ENCODE measurements at places on chromosomes 5 and 9.
A peak's percentile ranks its signal among the peaks of the same experiment; 100 is the strongest.

DNA sequence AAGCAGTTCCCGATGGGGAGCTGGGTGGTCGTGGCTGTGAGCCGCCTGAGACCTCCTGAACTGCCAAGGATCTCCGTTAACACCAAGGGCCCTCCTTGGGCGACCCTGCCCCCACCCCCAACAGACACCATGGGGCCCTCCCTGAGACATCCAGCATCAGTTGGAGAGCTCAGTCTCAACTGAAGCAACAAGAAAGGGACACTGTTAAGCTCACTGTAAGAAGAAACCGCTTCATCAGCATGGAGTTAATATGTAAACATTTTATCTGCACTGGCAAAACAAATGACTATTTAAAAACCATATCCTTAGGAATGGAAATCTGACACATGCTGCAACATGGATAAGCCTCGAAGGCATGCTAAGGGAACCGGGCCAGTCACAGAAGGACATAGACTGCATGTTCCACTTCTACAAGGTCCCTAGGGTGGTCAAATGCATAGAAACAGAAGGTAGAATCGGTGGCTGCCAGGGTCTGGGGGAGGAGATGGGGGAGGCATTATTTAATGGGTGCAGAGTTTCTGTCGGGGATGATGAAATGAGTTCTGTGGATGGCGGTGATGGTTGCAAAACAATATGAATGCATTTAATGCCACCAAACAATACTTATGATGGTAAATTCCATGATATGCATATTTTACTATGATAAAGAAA is 47.4 kb downstream of the ROR2 start:
- no peak for DNase-seq

- no peak for DNase-seq
Measured at GRCh38 chr9:2601785-2602378, 19.7 kb upstream of the VLDLR start.

DNA sequence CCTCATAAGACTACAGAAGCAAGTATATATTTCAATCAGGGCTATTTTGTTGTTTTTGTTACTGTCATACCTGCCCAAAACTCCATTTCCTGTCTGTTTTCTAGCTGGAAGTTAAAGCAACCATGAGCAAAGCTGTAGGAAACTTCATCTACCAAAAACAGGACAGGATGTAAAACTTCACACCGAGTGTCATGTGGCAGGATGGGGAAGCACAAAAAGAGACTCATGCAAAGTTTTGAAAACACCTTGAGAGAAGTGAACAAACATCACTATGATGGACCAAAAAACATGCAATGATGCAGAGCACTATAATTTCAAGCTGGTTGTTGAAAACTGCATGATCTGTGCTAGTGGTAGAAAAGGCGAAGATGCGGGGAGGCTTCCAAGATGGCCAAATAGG is 6.3 kb upstream of the GZMA start:
- no peak for DNase-seq

- DNase-seq, result no peak
Measured at GRCh38 chr5:179089502-179089901, 29.3 kb downstream of the ZNF354C start.

GRCh38 chr5:170251462-170251861 is 18.7 kb downstream of the C5orf58 start:
- DNase-seq, result no peak

DNA sequence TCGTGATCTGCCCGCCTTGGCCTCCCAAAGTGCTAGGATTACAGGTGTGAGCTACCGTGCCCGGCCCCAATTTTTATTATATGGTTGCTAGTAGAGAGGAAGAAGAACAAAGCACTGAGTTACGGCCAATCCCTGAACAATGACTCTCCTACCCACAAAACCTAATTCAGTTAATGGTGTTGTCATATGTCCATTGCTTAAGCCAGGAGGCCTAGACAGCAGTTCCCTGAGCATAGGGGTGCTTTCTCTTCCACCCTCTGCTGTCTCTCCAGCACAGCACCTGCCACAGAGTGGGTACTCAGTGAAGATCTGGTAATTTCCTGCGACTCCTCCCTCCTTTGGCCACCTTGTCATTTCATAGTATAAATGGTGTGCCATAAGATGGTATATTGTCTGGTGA is 21.4 kb upstream of the LTC4S start:
- DNase-seq, result no peak

DNA sequence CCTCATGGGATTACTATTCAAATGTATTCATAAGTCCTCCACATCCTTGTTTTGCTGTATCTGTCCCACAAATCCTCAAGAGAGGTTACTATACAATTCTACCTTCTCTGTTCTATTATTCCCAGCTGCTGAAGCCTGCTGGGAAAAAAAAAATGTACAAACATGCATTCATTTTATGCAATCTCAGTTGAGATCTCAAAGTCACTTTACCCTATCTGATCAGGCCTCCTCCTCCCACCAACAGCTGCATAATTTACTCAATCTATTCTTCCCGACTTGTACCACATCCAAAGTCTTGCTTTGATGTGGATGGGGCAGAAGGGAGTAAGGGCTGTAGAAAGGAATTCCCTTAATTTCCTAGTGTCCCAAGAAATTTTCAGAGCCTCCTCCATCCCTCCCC is 28.6 kb downstream of the PSIP1 start:
- DNase-seq, result no peak

- DNase-seq, result no peak
Measured at GRCh38 chr5:111739416-111739815, 17.6 kb downstream of the NREP start.

GRCh38 chr9:127122176-127123063 is at the start of gene ANGPTL2:
ANGPTL2 (minus strand) TSS chr9:127122635; CDS start chr9:127108731, 13,904 bp downstream.
- DNase-seq, result no peak

DNA sequence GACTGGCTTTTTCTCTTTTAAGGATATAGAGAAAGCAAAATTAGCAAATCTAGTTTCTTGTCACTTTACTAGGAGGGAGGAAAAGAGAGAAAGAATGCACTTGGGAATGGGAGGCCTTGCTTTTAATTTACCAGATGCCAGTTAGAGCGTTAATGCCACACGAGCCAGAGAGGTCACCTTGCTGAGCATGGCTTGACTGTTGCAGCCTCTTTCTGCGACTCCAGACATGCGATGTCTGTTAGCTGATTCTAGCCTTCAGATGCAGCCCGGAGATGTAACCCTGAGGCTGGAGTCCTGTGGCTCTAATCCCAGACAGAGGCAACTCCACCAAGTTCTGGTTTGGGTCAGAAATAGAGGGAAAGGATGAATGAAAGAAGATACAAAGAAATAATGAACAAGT is 152.5 kb downstream of the TRIO start:
- DNase-seq, result no peak

DNA sequence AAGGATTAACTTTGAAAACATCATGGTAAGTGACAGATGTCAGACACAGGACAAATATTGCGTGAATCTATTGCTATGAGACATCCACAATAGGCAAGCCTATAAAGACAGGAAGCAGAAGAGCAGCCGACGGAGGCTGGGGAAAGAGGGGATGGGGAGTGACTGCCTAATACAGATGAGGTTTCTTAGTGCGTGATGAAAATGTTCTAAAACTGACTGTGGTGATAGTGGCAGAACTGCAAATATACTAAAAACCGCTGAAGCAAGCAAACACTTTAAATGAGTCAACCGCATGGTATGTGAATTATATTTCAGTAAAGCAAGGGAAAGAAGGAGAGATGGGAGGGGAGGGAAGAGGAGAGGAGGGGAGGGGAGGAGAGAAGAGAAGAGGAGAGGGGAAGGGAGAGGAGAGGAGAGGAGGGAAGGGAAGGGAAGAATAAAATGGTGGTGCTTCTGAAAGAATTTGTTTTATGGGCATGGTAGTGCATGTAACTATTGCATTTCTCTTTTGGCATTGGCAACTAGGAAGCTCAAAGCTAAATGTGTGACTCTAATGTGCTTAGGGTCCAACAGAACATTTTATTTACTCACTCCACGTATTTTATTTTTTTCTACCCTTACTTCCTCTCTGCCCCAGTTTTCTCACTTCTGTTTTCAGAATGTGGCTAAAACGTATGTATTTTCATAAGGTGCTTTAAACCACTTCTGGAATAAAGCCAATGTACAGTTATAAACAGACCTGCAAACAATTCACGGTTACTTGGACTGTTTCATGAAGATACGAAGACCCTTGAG is 21.3 kb downstream of the AKNA start:
- DNase-seq, result peak; percentile 49

- peak; percentile 31 for DNase-seq
Measured at GRCh38 chr5:139414581-139415130, 10.8 kb upstream of the SPATA24 start.

DNA sequence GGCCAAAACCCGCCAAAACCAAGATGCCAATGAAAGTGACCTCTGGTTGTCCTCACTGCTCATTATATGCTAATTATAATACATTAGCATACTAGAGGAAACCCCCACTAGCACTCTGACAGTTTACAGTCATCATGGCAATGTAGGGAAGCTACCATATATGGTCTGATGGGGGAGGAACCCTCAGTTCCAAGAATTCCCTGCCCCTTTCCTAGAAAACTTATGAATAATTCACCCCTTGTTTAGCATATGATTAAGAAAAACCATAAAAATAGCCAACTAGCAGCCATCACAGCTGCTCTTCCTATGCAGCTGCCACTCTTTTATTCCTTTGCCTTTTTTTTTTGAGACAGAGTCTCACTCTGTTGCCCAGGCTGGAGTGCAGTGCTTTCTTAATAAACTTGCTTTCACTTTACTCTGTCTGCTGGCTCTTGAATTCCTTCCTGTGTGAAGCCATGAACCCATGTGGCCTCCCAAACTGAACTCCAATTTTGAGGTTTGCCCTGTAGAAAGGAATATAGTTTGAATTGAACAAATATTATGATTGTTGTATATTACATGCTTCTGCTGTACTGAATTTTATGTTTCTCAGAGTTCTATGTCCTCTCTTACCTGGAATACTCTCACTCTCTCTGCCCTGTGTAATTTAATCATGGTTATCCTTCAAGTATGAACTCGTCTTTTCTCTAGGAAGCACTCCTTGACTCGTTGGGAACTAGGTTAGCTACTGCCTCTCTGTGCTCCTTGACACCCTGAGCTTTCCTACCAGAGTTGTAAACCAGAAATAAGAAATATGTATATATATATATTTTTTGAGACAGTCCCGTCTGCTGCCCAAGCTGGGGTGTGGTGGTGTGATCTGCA is 59.8 kb downstream of the KIAA1958 start:
- DNase-seq, result no peak

DNA sequence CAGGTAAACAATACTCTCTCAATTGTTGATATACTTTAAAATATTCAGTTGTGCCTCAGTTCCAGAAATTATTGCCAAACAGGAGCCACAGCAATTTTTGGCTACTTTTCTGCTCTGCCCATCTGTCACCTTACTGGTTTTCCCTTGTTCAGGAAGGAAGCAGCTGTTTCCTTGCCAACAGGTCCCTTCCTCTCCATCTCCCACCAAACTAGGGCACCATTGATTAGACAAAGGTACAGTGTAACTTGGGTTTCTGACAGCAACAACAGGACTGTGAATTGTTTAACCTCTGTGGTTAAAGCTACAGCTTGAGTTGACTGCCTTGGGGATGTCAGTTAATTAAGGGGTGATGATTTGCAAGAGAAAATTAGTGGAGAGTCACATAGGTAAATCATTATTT is 76.9 kb downstream of the PIP5K1B start:
- no peak for DNase-seq

DNA sequence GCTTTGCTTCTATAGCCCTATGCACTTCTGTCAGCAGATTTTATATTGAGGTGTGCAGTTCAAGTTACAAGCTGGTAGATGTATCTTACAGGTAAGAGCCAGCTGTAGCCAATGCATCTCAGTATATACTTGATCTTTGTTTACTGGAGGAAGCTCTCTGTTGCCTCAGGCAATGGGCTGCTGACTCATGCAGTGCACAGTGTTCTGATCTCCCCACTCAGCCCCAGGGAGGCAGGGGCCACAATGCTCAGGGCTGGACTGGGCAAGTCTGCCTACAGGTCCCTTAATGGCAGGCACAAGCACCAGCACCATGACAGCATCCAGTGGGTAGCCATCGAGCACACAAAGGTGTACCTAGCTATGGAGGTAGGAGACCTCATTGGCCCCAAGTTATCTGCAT is 178.8 kb upstream of the CDH10 start:
- DNase-seq, result no peak

DNA sequence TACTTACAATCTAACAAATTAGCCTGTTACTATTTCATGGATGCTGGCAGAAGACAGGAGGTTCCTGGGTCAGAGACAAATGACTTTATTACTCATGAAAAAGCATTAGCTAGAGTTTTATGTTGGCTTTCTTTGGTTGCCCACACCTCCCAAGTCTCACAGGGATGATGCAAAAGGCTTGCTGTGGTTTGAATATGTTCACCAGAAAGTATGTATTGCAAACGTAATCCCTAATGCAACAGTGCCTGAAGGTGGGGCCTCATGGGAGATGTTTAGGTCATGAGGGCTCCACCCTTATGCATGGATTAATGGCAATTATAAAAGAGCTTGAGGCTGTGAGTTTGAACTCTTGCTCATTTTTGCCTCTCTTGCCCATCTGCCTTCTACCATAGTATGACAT is 28.5 kb downstream of the DPYSL3 start:
- DNase-seq, result no peak

- no peak for DNase-seq
Measured at GRCh38 chr9:13491493-13492424, 212.3 kb upstream of the MPDZ start.
